T-cell (primary cell): ENCODE measurements at places on chromosomes 1 and 21. TPM values are rescaled to one million over a fixed set of nuclear protein-coding genes. Genes with fewer than 3 reads are reported as not detected.

GRCh38 chr1:65958561-65959350, 166.1 kb downstream of the PDE4B start:
- peak; percentile 24 for DNase-seq

DNA sequence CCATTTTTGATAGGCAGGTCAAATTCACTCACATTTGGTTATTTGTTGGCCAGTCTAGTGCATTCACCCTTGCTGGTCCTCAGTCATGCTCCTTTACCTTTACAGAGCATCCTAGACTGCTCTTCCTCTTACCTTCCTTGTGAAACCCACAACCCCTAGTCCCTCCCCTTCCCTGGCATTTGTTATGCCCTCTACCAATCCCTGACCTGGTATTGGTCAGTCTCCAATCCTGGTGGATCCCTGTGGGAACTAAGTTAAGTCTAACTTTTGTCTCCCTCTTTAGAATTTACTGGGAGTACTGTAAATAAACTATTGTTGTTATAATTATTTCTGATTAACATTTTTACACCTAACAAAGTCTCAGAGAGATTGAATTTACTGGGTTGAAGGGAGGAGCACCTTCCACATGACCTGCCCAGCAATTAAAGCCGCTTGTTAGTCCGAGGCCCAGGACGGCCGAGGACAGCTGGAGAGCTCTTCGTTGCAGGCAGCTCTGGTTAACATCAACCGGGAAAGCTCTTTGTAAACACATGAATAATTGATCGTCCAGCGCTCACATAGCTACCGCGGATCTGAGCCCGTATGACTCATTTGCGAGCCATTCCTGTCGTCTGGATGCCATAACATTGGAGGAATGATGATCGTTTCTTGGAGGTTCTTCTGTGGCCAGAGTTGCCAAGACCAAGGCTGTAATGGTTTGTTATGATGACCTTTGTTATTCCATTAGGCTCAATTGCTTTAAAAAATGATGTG, 31.9 kb downstream of the MTARC1 start:
- DNase-seq = no peak

DNA sequence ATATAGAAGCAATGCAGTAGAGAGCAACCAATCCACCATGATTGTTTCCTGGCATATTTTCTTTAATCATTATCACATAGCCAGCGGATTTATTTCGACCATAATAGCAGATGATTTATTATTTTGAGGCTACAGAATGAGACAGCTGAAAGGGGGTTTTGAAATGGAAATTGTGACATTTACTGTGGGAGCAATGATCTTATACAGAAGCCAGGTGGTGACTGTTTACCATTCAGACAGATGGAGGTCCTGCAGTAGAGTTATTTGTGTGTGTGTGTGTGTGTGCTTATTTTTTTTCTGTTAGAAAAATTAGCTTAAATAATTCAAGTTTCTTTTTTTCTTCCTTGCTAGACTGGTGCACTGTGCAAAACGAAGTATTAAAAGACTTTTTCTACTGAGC, 1784.5 kb downstream of the MRPL39 start:
- no peak for DNase-seq

DNA sequence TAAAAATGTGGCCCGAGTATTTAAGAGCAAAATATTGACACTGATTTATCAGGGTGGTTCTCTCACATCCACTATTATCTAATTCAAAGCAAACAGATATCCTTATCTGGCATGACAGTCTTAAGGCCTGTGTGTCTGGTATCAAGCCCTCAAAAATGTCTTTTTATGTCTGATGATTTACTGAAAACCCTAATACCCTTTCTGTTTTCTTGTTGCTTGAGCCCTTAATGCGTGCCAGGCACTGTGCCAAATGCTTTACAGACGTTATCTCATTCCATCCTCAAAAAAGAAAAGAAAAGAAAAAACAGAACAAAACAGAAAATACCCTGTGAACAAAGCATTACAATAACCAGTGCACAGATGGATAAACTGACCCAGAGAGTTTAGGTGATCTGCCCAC, 5.7 kb downstream of the DUSP23 start:
- no peak for DNase-seq

DNA sequence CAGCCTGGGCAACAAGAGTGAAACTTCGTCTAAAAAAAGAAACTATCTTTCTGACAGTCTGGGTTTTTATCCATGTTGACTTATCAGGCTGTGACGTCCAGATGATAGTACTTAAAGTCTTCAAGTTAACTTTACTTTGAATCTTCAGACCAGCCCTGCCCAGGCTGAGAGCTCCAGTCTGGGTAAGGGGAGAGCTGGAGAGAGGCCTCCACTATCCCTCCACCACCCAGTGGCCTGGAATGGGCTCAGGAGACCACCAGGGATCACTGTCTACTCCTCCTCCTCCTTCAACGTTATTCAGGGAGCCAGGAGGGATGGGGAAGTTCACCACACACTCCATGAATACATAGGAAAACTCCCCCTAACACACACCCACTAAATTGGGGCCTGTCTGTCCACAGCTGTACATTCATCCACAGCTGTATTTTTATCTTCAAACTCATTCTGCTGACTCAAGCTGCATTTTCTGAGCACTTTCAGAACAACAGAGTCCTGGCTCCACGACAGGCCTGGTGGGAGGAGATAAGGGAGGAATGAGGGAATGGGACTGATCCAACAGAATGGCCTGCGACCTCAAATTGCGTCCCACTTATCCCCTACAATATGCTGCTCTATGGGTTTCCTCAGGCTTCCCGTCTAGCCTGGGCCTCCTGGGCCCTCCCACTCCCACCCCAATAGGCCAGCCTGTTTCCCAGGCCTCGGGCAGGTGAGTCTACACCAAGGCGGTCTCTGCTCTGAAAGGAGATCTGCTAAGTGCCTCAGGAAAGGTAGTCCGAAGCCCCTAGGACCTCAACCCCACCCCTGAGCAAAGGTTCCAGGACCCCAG, 1.8 kb downstream of the SLC45A3 start:
- DNase-seq = no peak

GRCh38 chr1:67997746-67998145, 52.7 kb downstream of the DIRAS3 start:
- DNase-seq = no peak

KCNK2 gene
- not detected for total RNA-seq
